Smooth muscle cell of the brain vasculature (primary cell): ENCODE measurements at places on chromosomes 4 and X.

- DNase-seq = no peak
Measured at GRCh38 chr4:155735496-155735895, 23.3 kb upstream of the GUCY1B1 start.

DNA sequence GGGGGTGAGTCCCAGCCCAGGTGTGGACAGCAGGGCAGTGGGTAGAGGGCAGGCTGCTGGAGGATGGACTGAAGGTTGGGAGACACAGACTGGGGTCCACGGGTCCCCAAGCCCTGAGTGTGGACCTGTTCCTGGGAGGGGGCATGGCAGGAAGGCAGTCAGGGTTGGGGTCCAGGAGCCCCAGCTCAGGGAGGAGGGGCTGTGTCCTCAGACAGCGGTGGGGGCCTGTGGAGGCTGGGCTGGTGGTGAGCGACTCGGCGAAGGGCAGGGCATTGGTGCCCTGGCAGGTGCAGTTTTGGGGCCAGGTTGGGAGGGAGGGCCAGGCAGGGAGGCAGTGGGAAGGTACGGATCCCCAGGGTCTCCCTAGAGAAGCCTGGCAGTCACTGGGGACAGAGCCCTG is 34.0 kb downstream of the DOK7 start:
- DNase-seq = no peak

DNA sequence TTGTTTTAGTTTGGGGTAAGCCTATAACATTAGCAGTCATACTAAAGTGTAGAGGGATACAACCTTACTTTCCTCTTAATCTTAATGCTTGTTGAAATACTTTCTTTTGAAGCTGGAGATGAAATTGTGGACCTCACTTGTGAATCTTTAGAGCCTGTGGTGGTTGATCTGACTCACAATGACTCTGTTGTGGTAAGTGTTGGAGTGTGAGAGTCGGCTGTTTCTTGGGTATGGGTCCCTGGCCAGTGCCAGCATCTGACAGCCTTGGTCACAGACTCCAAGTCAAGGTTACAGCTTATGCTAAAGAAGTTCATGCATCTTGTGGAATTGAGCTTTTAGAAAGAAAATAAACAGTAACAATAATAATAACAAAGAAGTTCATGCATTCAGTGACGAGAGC is 31.6 kb downstream of the RNF4 start:
- no peak for DNase-seq

- no peak for DNase-seq
Measured at GRCh38 chrX:151852294-151852693, 60.4 kb upstream of the MAGEA4 start.

- DNase-seq = no peak
Measured at GRCh38 chrX:87805829-87806490, 288.4 kb downstream of the KLHL4 start.

GRCh38 chrX:109782994-109783700 is 50.1 kb upstream of the ACSL4 start:
- DNase-seq = no peak

GRCh38 chr4:58406762-58407161 is 1296.6 kb upstream of the IGFBP7 start:
- DNase-seq = no peak

GRCh38 chr4:186018261-186018660 is 50.7 kb upstream of the TLR3 start:
- DNase-seq = no peak

DNA sequence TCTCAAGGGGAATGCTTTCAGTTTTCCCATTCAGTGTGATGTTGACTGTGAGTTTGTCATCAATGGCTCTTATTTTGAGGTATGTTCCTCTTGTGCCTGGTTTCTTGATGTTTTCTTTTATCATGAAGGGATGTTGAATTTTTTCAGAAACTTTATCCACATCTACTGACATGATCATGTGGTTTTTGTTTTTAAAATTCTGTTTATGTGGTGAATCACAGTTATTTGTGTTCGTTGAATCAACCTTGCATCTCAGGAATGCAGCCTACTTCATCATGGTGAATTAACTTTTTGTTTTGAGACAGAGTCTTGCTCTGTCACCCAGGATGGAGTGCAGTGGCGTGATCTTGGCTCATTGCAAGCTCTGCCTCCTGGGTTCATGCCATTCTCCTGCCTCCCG is 263.1 kb upstream of the KLF3 start:
- DNase-seq = no peak

DNA sequence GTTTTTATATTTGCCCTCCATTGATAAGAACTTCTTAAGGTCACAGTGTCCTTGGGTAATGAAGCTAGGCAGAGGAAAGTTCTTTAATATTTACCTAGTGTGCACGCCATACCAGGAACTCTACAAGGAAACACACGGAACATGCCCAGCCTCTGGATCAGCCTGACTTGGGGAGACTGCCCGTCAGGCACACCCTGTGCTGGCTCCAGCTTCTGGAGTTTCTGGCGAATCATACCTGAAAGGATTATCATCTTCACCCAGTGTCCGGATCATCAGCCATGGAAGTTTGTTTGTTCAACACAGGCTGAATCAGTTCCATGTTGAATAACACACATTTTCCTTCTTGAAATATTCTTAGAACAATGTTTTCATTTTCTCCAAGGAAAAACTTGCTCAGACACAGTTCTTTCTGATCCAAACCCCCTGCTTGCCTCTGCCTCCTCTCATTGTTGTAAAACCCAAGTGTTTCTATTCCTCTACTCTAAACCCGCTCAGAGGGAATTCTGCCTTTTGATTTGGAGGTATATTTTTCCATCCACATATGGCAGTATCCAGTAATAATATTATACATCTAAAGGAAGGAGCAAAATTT is 176.7 kb downstream of the SHROOM3 start:
- no peak for DNase-seq

GRCh38 chrX:72201836-72202536 is 20.4 kb downstream of the PIN4 start:
- DNase-seq = peak; percentile 43

- no peak for DNase-seq
Measured at GRCh38 chr4:48129307-48130014, 4.6 kb downstream of the TXK start.

DNA sequence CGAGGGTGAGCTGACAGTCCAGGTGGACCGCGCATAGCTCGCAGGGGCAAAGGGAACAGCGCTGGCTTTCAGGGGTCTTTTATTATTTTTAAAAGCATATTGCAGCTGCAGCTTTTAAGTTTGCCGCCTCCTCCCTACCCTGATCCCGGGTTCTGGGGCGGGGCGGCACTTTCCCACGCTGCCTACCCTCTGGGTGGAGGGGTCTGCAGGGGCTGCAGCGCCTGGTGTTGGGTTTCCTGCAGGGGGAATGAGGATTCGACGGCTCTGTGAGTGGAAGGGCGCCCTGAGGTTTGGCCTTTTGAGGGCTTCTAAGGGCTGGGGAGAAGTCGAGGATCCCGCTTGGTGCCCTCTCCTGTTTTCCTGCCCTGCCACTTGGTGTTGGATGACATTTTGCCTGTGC is 80.7 kb upstream of the SCML1 start:
- no peak for DNase-seq

- no peak for DNase-seq
Measured at GRCh38 chr4:69731847-69732246, 28.6 kb downstream of the SULT1B1 start.

DNA sequence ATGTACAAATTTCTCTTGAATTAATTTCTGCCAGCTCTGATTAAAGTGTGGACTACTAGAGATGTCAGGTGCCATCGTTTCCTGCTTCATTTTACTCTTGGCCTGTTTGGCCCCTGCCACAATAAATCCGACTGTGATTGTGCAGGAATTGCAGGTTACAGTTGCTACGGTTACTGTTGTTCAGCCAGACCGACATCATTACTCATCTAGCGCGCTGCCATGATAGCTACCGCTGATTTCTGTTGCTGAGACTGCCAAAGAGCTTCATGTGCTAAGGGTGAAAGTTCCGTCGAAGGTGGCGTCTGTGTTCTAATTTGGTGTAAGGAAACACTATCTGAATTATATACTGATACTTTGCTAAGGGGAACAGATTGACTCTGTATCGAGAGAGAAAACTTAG is 22.1 kb downstream of the SLIT2 start:
- DNase-seq = no peak

DNA sequence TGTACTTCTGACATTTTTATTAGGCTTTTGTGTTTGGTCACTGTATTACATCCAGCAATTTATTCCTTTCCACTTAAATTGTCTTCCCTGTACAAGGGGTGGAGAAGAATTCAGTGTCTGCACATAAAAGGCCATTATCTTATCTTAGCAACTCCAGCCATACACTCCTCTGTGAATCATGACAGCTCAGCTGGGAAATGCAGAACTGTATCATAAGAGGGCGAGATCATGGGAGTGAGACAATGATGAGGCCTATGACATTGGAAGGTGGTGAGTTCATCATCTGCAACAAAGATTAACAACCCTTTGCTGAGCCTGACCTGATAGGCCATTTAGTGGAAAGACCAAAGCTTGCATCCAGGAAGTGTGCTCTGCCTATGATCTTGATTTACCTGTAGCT is 33.3 kb downstream of the SLIT2 start:
- no peak for DNase-seq

DNA sequence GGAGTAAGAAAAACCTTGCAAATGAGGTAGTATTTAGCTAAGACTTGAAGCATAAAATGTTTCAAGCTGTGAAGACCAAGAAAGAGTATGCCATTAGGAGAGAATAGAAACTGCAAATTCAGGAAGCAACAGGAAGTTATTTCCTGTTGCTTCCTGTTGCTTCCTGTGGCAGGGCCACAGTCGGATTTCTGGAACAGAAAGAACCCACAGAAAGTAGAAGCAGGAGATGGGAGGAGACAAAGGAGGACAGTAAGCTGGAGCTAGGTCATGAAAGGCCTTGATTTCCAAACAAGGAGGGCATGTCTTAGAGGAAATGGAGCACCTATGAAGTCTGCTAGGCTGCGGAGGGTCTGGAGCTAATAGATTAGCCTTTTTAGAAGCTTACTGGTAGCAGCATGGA is 17.2 kb downstream of the ASB11 start:
- no peak for DNase-seq

DNA sequence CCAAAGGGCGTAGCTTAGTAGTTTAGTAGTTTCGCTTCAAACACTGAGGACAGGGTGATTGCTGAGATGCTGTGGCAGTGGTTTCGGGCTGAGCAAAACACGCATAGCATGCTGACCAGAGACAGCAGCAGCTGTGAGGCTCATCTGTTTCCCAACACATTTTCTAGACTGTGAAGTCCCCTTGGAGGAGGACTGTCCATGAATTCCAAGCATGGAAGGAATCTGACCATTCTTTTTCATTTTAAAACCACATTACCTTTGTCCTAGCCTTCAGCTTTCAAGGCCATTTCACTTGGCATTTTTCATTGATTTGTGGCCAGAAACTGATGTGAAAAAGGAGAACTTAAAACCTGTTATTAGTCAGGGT is 240.9 kb downstream of the PALLD start:
- no peak for DNase-seq

DNA sequence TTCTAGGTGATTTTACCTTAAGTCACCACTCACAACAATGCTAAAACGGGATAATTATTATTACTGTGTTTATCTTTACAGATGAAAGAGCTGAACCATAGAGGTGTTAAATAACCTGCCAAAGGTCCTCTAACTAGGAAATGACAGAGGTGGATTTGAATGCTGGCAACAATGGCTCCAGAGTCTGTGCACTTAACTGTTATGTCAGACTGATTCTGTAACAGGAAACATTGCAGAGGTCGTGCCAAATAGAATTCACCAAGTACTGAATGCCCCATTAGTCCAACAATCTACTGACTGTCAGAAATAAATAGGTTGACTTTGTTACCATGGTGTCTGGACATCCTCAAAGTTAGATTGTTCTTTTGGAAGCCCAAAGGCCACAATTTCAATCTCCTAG is 20.9 kb upstream of the USP27X start:
- DNase-seq = no peak

- no peak for DNase-seq
Measured at GRCh38 chr4:110610940-110611831, 11.7 kb downstream of the PITX2 start.

- DNase-seq = no peak
Measured at GRCh38 chrX:150352114-150352513, 11.0 kb upstream of the MAMLD1 start.

DNA sequence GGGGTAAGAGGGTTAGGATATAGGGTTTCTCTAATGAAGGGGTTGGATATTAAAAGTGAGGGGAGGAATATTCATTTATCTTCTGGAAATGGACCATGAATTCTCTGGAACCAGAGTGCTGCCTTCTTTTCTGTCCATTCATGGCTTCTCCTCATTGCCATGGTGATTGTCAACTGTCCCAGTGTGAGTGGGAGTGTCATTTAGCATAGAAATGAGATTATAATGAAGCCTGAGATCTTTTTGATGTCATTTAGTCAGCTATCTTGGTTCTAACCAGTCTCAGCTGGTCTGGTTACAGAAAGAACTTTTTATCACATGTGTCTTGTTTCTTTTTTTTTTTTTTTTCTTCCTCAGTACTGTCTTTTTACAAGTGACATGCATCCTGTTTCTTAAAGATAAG is 497.3 kb upstream of the PITX2 start:
- no peak for DNase-seq

- no peak for DNase-seq
Measured at GRCh38 chr4:76449833-76450232, 14.8 kb downstream of the SHROOM3 start.

DNA sequence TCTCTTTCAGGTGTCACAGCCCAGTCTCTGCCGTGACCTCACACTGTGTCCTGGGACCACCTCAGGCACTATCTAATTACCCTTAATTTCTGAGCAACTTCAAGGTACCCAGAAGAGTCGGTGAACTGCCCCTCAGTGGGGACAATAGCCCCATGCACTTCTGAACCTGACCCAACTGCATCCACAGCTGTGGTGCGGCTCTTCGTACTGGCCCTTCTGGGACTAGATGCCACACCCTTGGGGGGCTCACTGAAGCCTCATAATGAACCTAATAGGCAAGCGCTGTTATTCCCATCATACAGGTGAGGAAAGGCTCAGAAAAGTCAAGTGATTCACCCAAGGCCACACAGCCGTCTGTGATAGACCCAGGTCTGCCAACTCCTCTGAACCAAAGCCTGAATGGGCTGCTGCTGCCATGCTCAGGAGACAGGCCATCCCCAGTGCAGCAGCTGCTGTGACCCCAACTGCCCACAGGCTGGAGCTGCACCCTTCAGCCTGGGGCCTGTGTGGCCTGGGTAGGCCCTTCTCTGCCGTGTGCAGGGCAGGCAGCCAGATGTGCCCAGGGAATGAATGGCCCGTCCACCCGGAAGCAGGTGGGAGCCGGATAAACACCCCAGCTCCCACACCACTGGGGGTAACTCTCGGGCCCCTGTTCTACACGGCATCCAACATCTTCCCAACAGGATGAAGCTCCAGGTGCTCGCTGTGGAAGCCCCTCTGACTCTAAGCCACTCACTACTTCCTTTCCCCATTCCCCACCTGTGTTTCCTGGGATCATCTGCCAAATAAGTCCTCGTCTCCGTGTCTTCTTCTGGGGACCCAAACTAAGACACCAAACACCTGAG is 35.9 kb downstream of the HMX1 start:
- no peak for DNase-seq

DNA sequence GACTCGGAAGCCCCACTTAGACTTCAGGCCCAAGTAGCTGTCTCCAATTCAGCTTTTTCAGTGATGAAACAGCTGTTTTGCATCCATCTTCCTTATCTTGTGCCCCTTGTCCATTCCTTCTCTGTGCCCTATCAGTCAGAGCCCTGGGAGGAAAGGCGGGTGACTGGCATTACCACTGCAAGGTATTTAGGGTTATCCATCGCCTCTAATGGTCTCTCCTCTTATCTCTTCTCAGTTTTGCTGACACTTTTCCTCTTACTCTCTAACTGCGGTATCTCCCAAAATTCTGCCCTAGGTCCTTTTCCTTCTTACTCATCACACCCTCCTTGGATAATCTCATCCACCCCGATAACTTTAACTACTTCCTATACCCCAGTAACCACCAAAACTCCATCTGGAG is 13.7 kb downstream of the GAB3 start:
- no peak for DNase-seq

GRCh38 chr4:145876531-145877180 is 62.0 kb downstream of the ZNF827 start:
- DNase-seq = no peak
